ENCODE measurements at places on chromosomes 13 and 19. TPM values are rescaled to one million over a fixed set of nuclear protein-coding genes. Genes with fewer than 3 reads are reported as not detected.

SLC6A16 gene
- 1.1 TPM for total RNA-seq

C19orf33 gene
- total RNA-seq: not detected

CCDC169 gene
- total RNA-seq: 3.0 TPM

OR7C1 gene
- total RNA-seq: not detected

ZAR1L gene
- not detected for total RNA-seq

DDX39A gene
- total RNA-seq: 40.5 TPM

GRK1 gene
- total RNA-seq: not detected

ADGRE2 gene
- 1.8 TPM for total RNA-seq

GPR183 gene
- total RNA-seq: 34.8 TPM

DACT3 gene
- total RNA-seq: 23.7 TPM

LAIR1 gene
- 17.5 TPM for total RNA-seq

PSG7 gene
- not detected for total RNA-seq

ZNF17 gene
- total RNA-seq: 14.0 TPM

KIR3DL1 gene
- not detected for total RNA-seq

Measured in sigmoid colon (tissue), 7 donors.